Left renal cortex interstitium (tissue), 4 donors: ENCODE measurements at places on chromosomes 1 and 21.

DNA sequence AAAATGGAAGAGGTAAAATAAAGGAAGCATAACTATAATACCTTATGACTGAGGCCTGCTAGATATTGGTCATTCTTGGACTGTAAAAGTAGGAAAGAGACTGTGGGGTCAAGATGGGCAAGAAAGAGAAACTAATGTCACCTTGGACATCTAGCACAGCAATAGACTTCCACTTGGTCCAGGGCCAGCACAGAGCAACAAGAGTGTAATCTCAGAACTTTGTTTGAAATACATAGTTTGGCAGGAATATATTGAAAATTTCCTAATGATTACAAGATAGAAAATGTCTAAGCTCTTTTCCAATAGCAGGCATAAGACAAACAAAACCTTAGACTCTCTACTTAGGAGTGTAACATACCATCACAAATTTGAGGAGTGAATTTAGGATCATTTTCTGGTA is 4.6 kb downstream of the LRRC8C start:
- no peak for DNase-seq

GRCh38 chr1:235808223-235808622 is 58.5 kb downstream of the LYST start:
- DNase-seq = no peak

- DNase-seq = no peak
Observed at GRCh38 chr21:28671549-28672195, 321.0 kb downstream of the LTN1 start.

GRCh38 chr1:94118013-94118412 is 2.9 kb downstream of the ABCA4 start:
- DNase-seq = no peak

- DNase-seq = no peak
Observed at GRCh38 chr1:54218883-54219687, 19.1 kb downstream of the MRPL37 start.

DNA sequence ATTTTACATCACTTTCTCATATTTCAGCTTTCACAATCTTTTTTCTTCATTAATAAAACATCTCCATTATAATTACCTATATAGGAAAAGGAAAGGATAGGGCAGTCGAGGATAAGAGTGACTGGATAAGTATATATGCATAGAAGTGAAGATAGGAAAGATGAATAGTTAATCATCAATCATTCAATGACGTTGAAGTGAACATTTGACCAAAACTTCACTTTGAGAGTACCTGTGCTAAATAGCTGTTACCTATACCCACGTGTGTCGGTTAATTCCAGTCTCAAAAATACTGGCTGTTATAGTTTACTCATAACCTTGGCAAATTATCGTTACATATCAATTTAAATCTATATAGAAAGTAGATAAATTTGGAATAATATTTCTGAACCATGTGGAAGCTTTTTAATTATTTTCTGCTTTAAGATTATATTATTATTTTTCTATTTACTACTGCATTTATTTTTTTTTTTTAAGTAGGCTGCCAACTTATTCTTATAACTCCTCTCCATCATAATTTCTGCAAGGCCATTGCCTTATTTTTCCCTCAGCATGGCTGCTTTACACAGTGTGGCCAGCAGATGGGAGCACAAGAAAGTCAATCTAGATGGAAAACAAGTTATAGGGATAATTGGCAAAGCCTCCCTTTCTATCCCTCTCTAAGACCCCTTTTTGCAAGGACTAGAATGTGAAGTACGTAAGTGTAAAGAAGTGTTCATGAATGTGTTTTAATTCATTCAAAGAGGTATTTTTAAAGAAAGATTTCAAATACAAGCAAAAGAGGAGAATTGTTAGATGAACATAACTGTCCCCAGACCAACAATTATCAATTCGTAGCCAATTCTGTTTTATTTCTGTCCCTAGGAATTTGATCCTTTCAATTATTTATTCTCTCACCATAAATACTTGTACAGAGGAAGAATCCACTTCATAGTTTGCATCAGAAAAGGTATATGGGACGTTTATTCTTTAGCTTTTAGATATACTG is 290.4 kb downstream of the KCNT2 start:
- DNase-seq = no peak

DNA sequence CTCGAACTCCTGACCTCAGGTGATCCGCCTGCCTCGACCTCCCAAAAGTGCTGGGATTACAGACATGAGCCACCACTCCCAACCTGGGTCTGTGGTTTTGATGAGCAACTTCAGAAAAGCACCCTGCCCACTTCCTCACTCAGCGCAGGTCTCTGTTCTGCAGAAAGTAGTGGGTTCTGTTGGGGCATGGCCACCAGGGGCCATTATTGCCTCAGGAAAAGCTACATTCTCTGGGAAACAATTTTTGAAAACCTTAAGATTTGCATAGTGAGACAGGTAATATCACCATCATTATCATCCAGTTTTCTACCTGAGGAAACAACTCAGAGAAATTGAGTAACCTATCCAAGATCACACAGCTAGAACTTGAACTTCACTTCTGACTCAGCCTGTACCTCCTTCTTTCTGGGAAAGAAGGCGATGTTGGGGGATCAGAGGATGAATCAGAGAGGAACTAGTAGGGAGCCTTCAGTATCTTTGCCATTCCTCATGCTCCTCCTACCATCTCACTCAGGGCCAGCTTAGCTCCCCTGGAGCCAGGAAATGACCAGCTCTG is 7.1 kb upstream of the NES start:
- no peak for DNase-seq

DNA sequence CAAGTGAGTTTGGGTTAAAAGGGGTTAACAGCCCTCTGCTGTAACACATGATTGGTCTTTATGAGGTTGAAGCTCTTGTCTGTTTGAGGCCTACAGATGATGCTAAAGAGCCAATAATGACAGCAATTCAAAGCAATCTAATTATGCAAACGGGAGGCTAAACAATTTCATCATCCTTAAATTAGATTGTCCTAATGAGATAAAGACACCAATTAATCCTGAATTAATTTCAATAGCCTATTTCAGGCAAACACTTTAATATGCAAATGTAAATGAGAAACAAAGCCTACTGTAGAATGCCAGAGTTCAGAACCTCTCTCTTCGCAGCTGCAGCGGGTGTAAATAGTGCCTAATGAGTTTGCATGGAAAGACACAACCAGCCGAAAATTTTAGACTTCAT is 504.7 kb upstream of the PBX1 start:
- DNase-seq = no peak
